Glomerular endothelial cell (primary cell): ENCODE measurements at places on chromosomes 4 and X.
A peak's percentile ranks its signal among the peaks of the same experiment; 100 is the strongest.

DNA sequence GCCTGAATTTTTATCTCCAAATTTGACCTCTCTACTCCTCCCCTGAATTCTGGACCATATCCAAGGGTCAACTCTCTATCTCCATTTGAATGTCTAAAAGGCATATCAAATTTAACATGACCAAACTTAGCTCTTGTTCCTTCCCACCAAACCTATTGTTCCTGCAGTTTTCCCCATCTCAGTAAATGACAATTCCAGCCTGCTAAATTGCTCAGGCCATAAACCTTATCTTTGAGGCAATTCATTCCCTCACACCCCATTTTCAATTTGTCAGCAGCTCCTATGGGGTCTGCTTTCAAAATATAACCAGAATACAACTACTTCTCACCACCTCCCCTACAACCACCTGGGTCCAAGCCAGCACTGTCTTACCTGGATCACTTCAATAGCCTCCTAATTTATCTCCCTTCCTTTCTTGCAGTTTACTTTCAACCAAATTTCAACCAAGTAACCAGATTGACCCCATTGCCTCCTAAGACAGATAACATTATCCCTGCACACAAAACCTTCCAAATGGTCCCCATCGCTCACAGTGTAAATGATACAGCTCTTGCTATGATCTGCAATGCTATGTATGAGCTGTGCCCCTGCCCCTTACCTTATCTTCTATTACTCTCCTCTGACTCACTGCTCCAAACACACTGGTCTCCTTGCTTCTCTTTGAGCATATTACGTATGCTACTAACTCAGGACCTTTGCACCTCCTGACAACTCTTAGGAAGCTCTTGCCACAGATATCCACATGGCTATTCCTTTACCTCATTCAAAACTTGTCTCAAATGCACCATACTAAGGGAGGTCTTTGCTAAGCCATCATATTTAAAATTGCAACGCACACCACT, 66.0 kb downstream of the CAMK2D start:
- no peak for DNase-seq

DNA sequence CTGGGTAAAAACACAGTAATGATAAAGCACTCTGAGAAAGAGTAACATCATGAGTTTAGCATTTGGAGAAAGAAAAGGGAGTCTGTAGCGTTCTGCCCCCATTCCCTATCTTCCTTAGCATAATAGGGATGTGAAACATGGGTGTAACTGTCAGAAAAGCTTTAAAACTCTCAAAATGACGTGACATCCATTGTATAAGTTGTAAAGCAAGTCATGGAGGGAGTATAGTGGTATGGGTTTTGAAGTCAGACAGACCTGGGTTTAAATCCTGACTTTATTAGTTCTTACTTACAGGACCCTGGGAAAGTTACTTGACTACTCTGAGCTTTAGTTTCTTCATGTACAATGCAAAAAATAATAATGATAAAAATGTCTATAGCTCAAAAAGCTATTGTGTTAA, 17.1 kb downstream of the FBXO8 start:
- DNase-seq = no peak

DNA sequence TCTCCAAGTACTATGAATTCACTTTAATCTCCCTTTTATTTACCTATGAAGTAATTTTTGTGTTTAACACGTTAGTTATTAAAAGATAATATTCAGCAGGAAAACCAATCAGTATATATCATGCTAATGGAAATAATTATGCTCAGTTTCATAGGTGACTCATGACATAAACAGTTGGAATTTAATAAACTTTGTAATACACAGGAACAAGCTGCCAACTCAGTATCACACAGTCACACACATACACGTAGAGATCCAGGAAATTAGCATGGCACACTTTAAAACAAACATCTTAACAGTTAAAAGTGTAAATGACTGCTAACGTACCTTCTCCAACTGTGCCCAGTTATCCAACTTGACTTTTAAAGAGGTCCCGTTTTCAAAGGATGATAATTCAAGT, 2.3 kb downstream of the SPATA4 start:
- no peak for DNase-seq

GRCh38 chr4:76430519-76431388, 4.3 kb upstream of the SHROOM3 start:
- DNase-seq = peak; percentile 42

DNA sequence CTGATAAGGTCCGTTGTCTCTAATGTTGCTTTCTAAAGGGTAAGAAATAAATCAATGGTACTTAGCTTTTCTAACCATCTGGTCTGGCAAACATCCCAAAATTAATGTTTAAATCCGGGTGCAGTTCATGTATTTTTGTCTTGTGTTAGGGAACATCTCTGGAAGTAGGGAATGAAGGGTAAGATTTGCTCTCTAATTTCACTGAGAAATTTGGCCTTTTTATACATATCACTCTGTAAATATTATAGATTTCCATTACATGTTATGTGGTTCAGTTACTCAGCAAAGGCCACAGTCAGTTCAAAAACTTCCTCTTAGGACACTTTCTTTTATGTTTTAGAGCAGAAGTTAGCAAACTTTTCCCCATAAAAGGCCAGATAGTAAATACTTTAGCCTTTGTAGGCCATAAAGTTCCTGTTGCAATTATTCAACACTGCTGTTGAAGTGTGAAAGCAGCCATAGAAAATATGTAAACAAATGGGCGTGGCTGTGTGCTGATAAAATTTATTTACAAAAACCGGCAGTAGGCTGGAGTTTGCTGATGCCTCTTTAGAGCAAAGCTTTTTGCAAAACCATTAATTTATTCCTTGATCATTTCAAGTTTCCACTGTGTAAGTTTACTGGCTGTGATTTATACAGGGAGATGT, 218.1 kb downstream of the ANTXR2 start:
- DNase-seq = no peak

DNA sequence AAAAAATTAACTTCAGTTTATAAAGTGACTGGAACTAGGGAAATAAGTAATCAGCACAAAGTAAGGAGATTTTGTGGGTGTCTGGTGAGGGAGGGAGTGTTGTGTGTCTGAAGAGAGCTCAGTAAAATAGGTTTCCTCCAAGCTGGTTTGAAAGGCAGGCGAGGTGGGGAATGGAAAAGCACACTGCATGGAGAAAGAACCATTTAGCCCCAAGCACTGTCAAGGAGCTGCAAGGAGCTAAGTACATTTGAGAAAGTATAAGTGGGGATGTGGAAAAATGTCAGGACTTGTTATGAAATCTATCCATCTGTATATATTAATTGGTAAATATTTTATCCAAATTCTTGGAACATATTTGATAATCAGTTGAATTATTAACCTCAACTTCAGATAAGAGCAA, 956 bp downstream of the C4orf51 start:
- no peak for DNase-seq

DNA sequence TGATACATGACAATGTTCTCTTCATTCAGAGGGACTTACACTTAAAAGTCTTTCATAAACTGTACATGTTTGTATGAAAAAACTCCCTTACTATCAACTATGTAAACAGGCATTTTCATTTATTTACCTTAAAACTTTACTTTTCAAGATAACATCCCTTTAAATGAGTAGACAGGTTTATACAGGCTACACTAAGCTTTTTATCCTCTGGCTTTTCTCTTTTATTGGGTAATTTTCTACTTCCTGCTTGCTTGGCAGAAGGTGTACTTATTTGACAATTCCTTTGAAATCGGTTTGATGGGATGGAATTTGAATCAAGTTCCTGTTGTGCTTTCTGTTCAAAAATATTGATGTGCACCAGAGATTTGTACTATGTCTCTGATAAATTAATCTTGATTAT, 81.4 kb downstream of the PTPN13 start:
- DNase-seq = no peak

GRCh38 chr4:158906073-158906472, 137.2 kb downstream of the FNIP2 start:
- DNase-seq = no peak

- peak; percentile 65 for DNase-seq
Measured at GRCh38 chr4:123939621-123940020, 543.0 kb downstream of the SPRY1 start.

DNA sequence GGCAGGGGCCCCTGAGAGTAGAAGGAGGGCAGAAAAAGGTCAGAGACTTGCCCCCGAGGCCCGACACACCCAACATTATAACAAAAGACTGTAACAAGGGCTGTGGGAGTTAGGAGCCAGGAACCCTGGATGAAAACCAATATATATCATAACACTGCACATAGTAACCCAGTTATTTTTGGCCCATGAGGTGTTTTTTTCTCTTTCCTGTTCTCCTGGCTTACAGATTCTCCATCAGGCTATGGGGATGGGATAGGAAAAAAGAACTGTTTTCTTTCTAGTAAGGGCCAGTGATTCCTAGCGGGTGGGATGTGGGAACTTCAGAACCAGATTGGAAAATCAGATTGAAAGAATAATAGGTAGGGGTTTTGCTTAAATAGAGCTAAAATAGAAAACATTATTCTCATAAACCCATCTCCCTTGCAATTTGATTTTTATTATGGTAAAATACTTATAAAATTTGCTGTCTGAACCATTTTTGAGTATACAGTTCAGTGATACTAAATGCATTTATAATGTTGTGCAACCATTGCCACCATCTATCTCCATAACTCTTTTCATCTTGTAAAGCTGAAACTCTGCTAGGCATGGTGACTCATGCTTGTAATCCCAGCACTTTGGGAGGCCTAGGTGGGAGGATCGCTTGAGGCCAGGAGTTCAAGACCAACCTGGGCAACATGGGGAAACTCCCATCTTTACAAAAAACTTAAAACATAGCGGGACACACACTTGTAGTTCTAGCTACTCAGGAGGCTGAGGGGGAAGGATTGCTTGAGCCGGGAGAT, 33.5 kb downstream of the SNX25 start:
- no peak for DNase-seq

- no peak for DNase-seq
Measured at GRCh38 chr4:183408796-183409195, 35.6 kb upstream of the CDKN2AIP start.

- DNase-seq = no peak
Measured at GRCh38 chr4:142846729-142847596, 862 bp upstream of the INPP4B start.

DNA sequence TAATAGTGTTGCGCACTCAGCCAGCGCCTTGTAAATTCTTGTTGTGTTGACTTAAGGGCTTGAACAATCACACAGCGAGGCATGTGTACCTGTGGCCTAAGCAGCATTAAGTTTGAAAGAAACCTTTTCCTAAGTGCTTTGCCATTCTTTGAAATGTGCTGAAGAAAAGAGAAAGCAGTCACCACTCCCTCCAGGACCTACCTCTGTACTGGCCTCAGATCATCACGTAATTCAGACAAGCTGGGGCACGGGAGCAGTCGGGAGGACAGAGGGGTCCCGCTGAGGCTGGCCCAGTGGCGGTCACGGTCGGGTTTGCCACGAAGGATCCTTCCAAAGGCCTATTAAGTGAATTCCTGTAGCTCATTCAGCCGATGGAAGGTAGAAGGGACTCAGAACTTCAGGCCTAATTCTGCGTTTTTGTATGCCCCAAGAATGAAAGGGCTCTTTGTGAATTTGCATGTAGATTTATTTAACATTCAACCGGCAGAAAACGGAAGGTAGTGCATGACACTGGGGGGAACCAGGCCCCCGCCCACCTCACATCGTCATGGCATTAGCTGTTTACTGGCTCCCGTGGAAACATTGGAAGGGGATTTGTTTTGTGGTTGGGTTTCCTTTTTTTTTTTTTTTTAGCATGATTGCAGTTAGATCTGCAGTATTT, 106.3 kb downstream of the TRAPPC11 start:
- no peak for DNase-seq

GRCh38 chrX:139508099-139508498, 22.4 kb upstream of the F9 start:
- no peak for DNase-seq

DNA sequence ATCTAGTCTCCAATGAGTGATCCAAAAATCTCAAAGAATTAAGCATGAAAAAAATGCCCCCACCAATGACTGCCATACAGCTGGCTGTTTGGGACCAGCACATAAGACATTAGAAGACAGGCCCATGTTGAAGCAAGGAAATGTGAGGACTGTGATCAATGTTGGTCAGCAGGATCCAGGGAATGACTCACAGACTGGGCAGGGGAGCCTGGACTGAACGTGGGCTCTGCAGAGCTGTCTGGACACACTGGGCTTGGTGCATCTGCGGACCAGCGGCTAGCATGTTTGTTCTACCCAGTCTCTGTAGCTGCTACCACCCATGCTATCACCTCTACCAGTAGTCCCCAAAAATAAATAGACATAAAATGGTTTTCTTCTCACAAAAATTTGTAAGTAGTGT, 108.6 kb downstream of the PALLD start:
- DNase-seq = no peak

DNA sequence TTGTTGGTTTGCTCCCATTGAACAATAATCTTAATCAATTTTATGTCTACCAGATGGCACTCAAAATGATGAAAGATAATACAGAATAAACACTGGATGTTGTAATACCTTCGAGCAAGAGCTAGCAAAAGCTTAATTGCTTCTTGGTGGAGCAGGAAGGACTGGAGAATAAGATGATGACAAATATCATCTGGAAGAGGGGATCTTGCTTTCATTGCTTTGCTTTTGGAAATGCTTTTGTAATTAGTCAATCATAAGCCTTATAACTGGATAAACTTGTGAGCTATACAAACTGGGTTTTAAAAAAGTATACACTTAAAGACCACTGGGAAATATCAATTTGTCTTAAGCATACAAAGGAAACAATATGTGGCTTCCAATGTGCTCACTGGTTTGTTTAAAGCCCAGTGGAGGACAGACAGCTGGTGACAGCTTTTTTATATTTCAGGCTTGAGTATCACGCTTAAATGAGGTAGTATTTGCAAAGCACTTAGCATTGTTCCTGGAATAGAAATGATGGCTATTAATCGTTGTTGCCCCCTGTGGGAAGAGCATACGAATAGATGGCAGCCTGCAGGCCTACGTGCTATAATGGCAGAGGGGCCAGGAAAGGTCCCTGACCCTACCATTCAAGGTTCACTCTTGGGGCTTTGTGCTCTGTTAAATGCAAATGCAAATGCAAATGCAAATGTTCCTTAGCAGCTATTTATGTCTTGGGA, 61.2 kb downstream of the TMEM150C start:
- DNase-seq = no peak

DNA sequence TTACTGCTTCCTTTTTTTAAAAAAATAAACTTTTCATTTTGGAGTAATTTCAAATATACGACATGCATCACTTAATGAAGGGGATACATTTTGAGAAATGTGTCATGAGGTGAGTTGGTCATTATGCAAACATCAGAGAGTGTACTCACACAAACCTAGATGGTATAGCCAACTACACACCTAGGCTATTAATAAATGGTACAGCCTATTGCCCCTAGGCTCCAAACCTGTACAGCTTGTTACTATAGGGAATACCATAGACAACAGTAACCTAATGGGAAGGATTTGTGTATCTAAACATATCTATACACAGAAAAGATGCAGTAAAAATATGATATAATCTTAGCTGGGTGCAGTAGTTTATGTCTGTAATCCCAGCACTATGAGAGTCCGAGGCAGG, 29.1 kb downstream of the SETD7 start:
- no peak for DNase-seq

DNA sequence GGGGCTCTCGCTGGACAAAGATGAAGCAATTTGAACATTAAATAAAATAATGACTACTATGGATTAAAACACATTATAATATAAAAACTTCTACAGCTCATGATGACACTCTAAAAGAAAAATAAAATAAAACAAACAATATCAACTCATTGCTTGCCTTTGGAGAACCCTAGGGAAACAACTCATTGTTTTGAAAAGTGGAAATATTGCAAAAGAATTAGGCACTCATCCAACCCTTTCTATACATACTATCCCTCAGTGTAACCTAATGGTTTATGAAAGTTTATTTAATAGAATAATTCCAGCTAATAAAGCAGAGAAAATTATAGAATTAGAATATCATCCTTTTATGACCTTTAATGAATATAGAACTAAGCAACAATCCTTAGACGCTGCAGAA, 718 bp downstream of the RAB40A start:
- no peak for DNase-seq
